ENCODE measurements at places on chromosomes 11 and 22. TPM values are rescaled to one million over a fixed set of nuclear protein-coding genes. Genes with fewer than 3 reads are reported as not detected.

The FXYD6 gene
- total RNA-seq = 2.1 TPM

The NUDT8 gene
- 5.3 TPM for total RNA-seq

The ASPHD2 gene
- 4.5 TPM for total RNA-seq

The PRR33 gene
- not detected for total RNA-seq

The PIH1D2 gene
- total RNA-seq = 3.3 TPM

The BLID gene
- 1.5 TPM for total RNA-seq

The CDON gene
- total RNA-seq = 8.9 TPM

The IGLL1 gene
- not detected for total RNA-seq

The THY1 gene
- 276 TPM for total RNA-seq

The FLRT1 gene
- not detected for total RNA-seq

The DAGLA gene
- total RNA-seq = 1.2 TPM

The C11orf86 gene
- total RNA-seq = not detected

The CDKN1C gene
- total RNA-seq = 32.5 TPM

The TPBGL gene
- total RNA-seq = not detected

The HEPHL1 gene
- total RNA-seq = not detected

The SAA4 gene
- 0.43 TPM for total RNA-seq

The TEX54 gene
- not detected for total RNA-seq

The PYGM gene
- not detected for total RNA-seq

The TYR gene
- not detected for total RNA-seq

The SLC25A45 gene
- 7.0 TPM for total RNA-seq

The SLC3A2 gene
- total RNA-seq = 207 TPM

The OR52E8 gene
- total RNA-seq = not detected

The CHRM4 gene
- 5.5 TPM for total RNA-seq

The MYOD1 gene
- not detected for total RNA-seq

The PRR5 gene
- 3.7 TPM for total RNA-seq

The PGGHG gene
- total RNA-seq = 13.0 TPM

The MYEOV gene
- 130 TPM for total RNA-seq

The DDT gene
- total RNA-seq = 78.7 TPM

The FOLR2 gene
- not detected for total RNA-seq

The MOGAT2 gene
- total RNA-seq = 0.07 TPM

The MTA2 gene
- total RNA-seq = 139 TPM

The FEN1 gene
- 139 TPM for total RNA-seq

The BACE1 gene
- total RNA-seq = 12.3 TPM

The PATE2 gene
- total RNA-seq = not detected

The LMO1 gene
- 0.22 TPM for total RNA-seq

The FXYD2 gene
- total RNA-seq = not detected

The HSPB2 gene
- not detected for total RNA-seq

The MAP4K2 gene
- 40.5 TPM for total RNA-seq

The CHRM1 gene
- total RNA-seq = not detected

The OR51Q1 gene
- total RNA-seq = not detected

The DEUP1 gene
- not detected for total RNA-seq

The GAS2 gene
- total RNA-seq = 0.22 TPM

The IGSF9B gene
- 0.57 TPM for total RNA-seq

The FOLR3 gene
- total RNA-seq = not detected

The PNPLA5 gene
- not detected for total RNA-seq

The IRAG1 gene
- not detected for total RNA-seq

The IL18 gene
- total RNA-seq = 68.3 TPM

The ZNF202 gene
- total RNA-seq = 7.1 TPM

The PARVB gene
- 2.3 TPM for total RNA-seq

The FGF3 gene
- total RNA-seq = not detected

The SUN2 gene
- total RNA-seq = 77.4 TPM

The ABCC8 gene
- not detected for total RNA-seq

The DKK3 gene
- 439 TPM for total RNA-seq

The NLRX1 gene
- total RNA-seq = 7.9 TPM

The RFPL3 gene
- not detected for total RNA-seq

The NAALAD2 gene
- total RNA-seq = not detected

The SLCO2B1 gene
- total RNA-seq = 2.0 TPM

The DDIAS gene
- total RNA-seq = 30.1 TPM

The FDXACB1 gene
- 3.4 TPM for total RNA-seq

Data from A172 (cell line).